ENCODE measurements at places on chromosomes 6 and 20.

- H3K4me3 ChIP-seq, result no peak overlapping the region
- DNase-seq, result no peak
- no peaks in the 10 kb centered on the region for H3K36me3 ChIP-seq
- H3K27me3 ChIP-seq, result no peaks in the 10 kb centered on the region
Measured at GRCh38 chr6:111978532-111979149, 75.3 kb upstream of the CCN6 start.

- DNase-seq, result no peak
- peaks cover 4% of the 10 kb centered on the region for H3K4me1 ChIP-seq
- H3K36me3 ChIP-seq, result no peaks in the 10 kb centered on the region
- no peak overlapping the region for H3K4me3 ChIP-seq
- H3K27me3 ChIP-seq, result peaks cover 20% of the 10 kb centered on the region
- no peak overlapping the region for H3K27ac ChIP-seq
Measured at GRCh38 chr20:62686869-62687830, 21.5 kb upstream of the NTSR1 start.

GRCh38 chr6:89051676-89052075 is 28.9 kb upstream of the PNRC1 start:
- no peak overlapping the region for H3K27ac ChIP-seq
- no peak for DNase-seq
- H3K36me3 ChIP-seq, result no peaks in the 10 kb centered on the region
- no peaks in the 10 kb centered on the region for H3K4me1 ChIP-seq
- no peaks in the 10 kb centered on the region for H3K27me3 ChIP-seq
- H3K4me3 ChIP-seq, result no peak overlapping the region

DNA sequence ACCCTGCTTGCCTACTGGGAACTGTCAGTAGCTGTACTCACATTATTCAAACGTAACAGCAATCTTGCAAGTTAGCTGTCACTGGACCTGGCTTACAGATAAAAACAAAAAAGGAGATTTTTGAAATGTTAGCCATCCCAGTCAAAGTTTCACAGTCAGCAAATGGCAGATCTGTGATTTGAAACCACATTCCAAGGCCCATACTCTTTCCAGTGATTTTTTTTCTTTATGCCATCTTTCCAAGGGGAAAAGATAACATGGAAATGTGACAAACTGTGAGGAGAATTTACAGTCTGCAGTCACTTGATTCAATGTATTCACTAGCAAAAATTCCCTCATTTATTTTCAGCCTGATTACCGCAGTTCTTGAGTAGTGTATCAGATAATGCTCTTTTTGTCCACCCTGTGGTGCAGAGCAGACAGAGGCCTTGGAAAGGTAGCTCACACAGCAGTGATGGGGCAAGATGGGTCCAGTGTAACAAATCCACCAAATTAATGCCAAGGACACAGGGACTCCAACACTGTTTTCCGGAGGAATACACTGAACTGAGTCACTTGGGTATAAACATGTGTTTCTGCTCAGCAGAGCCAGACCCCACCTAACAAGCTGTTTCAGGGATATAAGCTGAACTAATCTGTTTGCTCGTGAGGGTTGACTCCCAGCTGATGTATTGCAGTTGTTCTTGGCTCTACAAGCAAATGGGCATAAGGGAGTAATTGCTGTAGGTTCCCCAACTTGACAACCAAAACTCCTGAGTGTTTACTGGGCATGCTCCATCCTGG is 49.9 kb upstream of the ADGRF1 start:
- no peak for DNase-seq
- no peak overlapping the region for H3K27ac ChIP-seq
- H3K36me3 ChIP-seq, result no peaks in the 10 kb centered on the region
- peaks cover 5% of the 10 kb centered on the region for H3K4me1 ChIP-seq

- no peak overlapping the region for H3K4me3 ChIP-seq
- peak; percentile 11 for DNase-seq
- H3K27ac ChIP-seq, result no peak overlapping the region
Measured at GRCh38 chr6:97703661-97704060, 420.6 kb upstream of the MMS22L start.

DNA sequence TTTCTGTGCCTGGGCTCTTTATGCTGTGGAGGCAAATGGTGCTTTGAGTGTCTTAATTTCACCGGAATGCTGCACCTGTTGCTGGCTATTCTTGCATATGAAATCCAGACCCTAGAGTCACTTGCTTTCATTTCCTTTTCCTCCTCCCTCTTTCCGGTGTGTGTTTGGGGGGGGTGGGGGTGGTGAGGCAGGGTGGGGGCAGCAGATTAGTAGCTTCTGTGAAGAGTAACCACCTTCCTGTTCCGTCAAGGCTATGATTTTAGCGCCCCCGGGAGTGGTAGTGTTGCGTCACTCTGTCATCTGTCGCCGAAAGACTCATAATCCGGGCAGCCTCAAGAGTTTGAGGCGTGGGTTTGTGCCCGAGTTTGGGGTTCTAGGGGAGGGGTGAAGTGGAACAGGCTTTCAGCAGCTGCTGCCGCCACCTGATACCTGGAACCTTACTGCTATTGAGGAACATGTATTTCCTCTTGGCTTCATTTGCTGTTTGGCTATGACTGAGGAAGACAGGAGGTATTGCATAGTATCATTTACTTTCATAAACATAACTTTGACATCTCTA is 49.1 kb downstream of the UTRN start:
- no peaks in the 10 kb centered on the region for H3K27me3 ChIP-seq
- DNase-seq, result no peak
- H3K4me1 ChIP-seq, result peaks cover 10% of the 10 kb centered on the region

GRCh38 chr20:1718604-1719384 is 61.2 kb upstream of the SIRPG start:
- DNase-seq, result peak; percentile 86
- H3K36me3 ChIP-seq, result no peaks in the 10 kb centered on the region
- H3K4me3 ChIP-seq, result no peak overlapping the region
- H3K27me3 ChIP-seq, result no peaks in the 10 kb centered on the region
- no peak overlapping the region for H3K27ac ChIP-seq

- no peak overlapping the region for H3K27ac ChIP-seq
- H3K27me3 ChIP-seq, result no peaks in the 10 kb centered on the region
- H3K4me3 ChIP-seq, result no peak overlapping the region
- H3K36me3 ChIP-seq, result peaks cover 12% of the 10 kb centered on the region
- H3K4me1 ChIP-seq, result peaks cover 23% of the 10 kb centered on the region
Measured at GRCh38 chr6:85473748-85474147, 23.9 kb downstream of the NT5E start.

GRCh38 chr6:158560836-158561320 is 987 bp downstream of the TMEM181 start:
- DNase-seq, result no peak
- peaks cover 22% of the 10 kb centered on the region for H3K4me1 ChIP-seq
- H3K27me3 ChIP-seq, result no peaks in the 10 kb centered on the region
- H3K36me3 ChIP-seq, result no peaks in the 10 kb centered on the region

DNA sequence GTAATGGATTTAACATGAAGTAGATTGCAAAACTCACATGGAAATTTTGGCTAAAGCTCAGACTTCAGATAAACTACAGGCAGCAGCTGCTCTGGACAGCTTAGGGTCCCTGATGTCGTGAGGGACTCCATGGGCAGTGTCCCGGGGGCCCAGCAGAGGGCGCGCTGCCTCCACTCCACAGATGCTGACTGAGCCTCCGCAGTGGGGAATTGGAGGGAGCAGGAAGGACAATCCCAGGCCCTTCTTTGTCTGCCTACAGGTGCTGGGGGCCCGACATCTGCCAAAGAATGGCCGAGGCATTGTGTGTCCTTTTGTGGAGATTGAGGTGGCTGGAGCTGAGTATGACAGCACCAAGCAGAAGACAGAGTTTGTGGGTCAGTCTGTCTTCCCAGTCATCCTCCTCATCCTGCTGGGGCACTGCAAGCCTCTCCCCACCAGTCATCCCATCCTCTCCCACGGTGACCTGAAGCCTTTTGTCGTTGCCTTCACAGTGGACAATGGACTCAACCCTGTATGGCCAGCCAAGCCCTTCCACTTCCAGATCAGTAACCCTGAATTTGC is 35.9 kb downstream of the PLCG1 start:
- peaks cover 52% of the 10 kb centered on the region for H3K36me3 ChIP-seq
- no peaks in the 10 kb centered on the region for H3K27me3 ChIP-seq
- H3K4me1 ChIP-seq, result peaks cover 29% of the 10 kb centered on the region
- no peak overlapping the region for H3K4me3 ChIP-seq
- DNase-seq, result peak; percentile 31
- peak overlapping the region; percentile 2 for H3K27ac ChIP-seq

- peaks cover 3% of the 10 kb centered on the region for H3K27me3 ChIP-seq
- DNase-seq, result no peak
Measured at GRCh38 chr6:43796903-43797890, 27.2 kb downstream of the VEGFA start.

DNA sequence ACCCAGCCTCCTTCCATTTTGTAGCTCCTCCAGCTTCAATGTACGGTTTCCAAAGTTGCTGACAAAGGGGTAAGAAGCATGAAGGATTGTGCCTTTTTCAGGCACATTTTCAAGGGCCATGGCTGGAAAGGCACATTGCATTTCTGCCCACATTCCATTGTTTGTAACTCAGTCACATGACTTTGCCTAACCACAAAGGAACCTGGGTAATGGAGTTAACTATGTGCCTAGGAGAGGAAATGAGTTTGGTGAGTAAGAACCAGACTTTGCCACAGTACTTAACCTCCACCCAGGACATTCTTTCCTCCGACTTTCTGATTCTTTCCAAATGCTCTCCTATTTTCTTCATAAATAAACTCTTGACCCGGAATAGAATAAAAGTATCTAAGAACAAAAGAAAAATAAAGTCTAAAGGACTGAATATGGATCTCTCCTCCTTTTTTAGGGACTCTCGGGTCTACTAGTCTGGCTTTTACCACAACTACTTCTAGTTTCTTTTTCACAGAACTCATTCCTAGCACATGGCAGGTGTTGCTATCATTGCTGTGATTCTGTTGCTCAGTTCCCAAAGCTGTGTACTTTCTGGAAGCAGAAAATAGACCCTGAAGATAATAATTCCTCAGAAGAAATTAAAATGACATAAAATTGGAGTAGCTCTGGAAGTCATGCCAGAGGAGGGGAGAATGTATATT is 81.5 kb upstream of the ISM1 start:
- no peaks in the 10 kb centered on the region for H3K4me1 ChIP-seq
- peak; percentile 19 for DNase-seq

- H3K27ac ChIP-seq, result no peak overlapping the region
- H3K4me3 ChIP-seq, result no peak overlapping the region
- H3K4me1 ChIP-seq, result peaks cover 27% of the 10 kb centered on the region
- H3K36me3 ChIP-seq, result peaks cover 43% of the 10 kb centered on the region
Measured at GRCh38 chr20:17940224-17940971, 28.2 kb downstream of the SNX5 start.

DNA sequence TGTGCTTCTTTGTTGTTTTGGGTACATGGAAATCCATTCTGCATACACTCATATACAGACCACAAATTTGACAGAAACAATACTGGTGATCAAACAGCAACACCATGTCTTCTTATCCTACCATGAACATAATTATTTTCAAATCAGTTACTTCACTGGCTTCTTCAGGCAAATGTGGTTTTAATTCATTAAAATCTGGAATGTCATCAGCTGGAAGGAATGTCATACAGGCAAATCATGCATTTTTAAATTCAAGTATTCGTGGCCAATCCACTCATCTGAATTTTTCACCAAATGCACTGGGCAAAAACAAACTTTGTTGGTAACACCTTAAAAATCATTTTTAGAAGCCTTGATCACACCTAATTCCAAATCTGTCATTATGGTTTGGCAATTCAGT is 59.3 kb downstream of the KIF6 start:
- H3K27me3 ChIP-seq, result no peaks in the 10 kb centered on the region
- H3K4me3 ChIP-seq, result no peak overlapping the region
- DNase-seq, result peak; percentile 56
- H3K36me3 ChIP-seq, result no peaks in the 10 kb centered on the region
- H3K27ac ChIP-seq, result no peak overlapping the region

DNA sequence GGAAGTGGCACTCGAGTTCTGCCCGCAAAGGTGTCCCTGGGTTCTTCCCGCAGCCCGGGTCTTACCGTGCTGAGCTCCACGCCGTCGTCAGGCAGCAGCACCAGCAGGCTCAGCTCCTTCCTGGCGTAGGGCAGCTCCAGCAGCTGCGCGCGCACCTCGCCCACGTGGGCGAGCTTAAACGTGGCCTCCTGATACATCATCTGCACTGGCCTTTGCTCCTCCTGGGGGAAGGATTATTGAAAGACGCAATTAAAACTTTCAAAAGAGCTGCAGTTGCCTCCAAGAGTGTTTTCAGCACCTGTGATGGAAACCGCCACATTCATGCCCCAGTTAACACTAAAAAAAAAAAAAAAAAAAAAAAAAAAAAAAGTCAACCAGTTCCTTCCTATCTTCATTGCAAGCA is 11.3 kb downstream of the SERPINB9 start:
- no peaks in the 10 kb centered on the region for H3K27me3 ChIP-seq
- no peak overlapping the region for H3K4me3 ChIP-seq
- H3K4me1 ChIP-seq, result no peaks in the 10 kb centered on the region
- no peak overlapping the region for H3K27ac ChIP-seq
- H3K36me3 ChIP-seq, result no peaks in the 10 kb centered on the region

DNA sequence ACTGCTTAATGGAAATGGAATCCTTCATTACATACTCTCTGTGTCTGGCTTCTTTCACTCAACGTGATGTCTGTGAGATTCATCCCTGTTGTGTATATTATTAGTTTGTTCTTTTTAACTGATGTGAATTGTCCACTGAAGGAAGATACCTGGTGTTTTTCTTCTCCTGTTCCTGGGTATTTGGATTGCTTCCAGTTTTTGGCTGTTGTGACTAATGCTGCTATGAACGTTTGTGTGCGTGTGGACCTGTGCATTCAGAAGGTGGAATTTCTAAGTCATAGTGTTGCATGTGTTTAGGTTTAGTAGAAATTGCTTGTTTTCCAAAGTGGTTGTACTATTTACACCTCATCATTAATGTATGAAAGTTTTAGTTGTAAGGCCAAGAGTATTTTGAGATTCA is 3.8 kb downstream of the TULP4 start:
- peaks cover 3% of the 10 kb centered on the region for H3K36me3 ChIP-seq
- DNase-seq, result peak; percentile 48
- no peaks in the 10 kb centered on the region for H3K27me3 ChIP-seq
- no peak overlapping the region for H3K27ac ChIP-seq
- H3K4me3 ChIP-seq, result no peak overlapping the region
- no peaks in the 10 kb centered on the region for H3K4me1 ChIP-seq

DNA sequence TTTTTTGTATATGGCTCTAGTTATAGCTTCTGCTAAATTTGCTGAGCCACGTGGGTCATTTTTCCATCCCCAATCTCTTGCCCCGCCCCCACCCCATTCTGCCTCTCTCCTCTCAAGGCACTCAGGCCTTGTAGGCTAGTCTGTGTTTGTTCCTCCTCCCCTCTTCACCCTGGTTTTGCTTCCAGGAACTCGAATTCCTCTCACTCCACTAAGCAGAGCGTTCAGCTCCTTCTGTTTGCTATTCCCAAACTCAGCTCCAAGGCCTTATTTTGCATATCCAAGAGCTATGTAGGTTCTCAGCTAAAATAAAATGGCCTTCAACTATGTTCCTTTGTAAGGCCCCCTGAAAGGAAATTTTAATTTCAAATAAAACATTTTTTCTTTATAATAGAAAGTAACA is 1293.7 kb downstream of the EPHA7 start:
- H3K27me3 ChIP-seq, result no peaks in the 10 kb centered on the region
- H3K4me3 ChIP-seq, result no peak overlapping the region
- no peak overlapping the region for H3K27ac ChIP-seq
- no peaks in the 10 kb centered on the region for H3K36me3 ChIP-seq

Measured in astrocyte (in vitro differentiated cells and primary cell).